ENCODE measurements at places on chromosomes 11 and 22. TPM values are rescaled to one million over a fixed set of nuclear protein-coding genes. Genes with fewer than 3 reads are reported as not detected.
A peak's percentile ranks its signal among the peaks of the same experiment; 100 is the strongest.

The SLC22A25 gene
- under 0.01 TPM for total RNA-seq

The TMEM126A gene
- total RNA-seq: 22.6 TPM

The MOGAT2 gene
- not detected for total RNA-seq

The GGTLC3 gene
- not detected for total RNA-seq

The CARNS1 gene
- 0.16 TPM for total RNA-seq

The FJX1 gene
- 78.8 TPM for total RNA-seq

The CD3D gene
- total RNA-seq: not detected

DNA sequence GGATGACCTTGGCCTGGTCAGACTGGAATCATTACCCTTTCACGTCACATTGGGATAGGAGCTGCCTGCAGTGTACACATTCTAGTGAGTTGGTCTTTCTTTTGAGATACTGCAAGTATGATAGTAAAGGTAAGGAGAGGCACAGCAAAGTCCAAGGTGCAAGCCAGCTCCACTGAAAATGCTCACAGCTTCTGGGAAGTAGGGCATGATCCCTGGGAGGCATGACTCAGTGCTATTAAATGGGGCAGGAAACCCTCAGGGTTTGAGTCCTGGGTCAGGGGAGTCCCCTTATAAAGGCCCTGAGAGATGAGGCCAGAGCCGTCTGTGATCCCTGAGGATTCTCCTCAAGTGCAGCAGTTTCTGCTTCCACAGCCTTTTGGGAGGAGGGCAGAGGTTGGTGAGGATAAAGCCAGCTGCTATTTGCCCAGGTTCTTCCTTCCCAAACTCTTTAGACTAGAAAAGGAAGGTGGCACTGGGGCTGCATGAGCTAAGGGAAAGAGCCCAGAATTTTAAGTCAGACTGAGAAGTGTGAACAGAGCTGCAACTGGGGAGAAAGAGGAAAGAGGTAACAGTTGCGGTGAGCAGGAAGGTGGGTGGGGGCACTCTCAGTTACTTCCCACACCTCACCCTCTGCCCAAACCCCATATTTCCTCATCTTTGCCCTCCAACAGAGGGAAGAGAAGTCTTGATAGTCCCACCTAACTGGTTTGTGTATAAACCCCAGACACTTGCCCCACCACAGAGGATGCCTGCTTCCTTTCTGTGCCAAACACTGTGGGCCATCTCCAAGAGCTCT, 14.4 kb upstream of the OR52K1 start:
- no peak for DNase-seq

- DNase-seq: no peak
Measured at GRCh38 chr11:111555255-111555654, 14.7 kb downstream of the LAYN start.

DNA sequence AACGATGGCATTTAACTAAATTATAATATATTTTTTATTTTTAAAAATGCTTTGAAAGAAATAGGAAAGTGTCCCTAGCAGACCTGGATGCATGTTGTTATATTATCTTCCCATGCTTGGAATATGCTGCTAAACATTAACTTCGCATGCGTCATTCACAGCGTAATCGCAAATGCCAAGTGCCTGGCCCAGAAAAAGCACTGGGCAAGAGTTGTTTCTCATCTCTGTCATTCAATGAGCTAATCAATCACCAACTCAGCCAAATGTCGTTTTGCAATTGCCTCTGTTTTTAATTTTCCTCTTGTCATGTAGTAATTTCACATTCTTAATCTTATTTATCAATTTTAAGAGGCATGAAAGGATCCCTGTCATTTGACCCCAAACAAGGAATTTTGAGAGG, 1421.9 kb downstream of the BRD1 start:
- DNase-seq: no peak

DNA sequence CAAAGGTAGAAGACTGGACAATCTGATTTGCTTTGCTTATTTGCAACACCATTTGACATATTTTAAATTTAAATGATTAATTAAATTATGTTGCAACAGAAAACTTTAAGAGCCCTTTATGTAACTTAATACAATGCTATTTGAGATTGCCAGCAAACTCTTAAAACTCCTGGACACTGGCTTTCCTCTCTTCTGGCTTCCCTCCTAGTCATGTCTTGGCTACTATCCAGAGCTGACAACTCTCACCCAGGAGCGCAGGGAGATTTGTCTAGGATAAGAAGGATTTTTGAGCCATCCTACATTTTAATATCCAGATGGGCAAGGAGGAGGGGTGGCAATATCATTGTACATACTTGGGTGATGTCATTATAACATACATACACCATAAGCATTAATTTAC, 134.3 kb downstream of the ELP4 start:
- DNase-seq: no peak

DNA sequence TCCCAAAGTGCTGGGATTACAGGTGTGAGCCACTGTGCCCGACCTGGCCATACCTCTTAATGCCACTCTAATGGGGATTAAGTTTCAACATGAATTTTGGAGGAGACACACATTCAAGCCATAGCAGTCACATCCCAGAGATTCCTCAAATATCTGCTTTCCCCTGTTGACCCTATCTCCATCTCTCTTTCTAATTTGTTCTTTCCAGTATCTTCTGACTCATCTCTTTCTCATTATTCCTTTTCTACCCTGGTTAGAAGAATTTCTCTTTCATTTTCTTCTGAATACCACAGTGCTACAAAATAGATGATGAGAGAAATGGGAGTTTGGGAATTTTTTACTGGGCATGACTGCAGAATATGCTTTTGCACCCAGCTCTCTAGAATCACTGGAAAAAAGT, 5.1 kb downstream of the OR10V1 start:
- no peak for DNase-seq

DNA sequence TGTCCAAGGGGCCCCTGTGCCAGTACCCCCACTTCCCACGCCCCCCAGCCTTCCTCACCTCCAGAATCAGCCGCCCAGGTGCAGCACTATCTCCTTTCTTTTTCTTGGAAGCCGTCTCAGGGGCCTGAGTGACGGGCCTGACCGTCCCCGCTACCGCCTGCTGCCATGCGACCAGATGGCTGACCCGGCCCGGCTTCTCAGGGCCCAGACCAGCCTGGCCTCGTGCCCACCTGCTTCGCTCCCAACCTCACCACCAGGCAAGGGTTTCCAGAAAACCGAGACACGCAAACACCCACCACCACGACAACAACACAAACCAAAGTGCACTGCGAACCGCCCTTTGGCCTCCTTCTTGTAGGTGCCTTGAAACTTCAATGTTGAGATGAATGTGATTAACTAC, 39.1 kb downstream of the MACROD1 start:
- DNase-seq: no peak

- no peak for DNase-seq
Measured at GRCh38 chr11:11731311-11732083, 109.7 kb upstream of the GALNT18 start.

- DNase-seq: no peak
Measured at GRCh38 chr11:111549196-111549868, 8.8 kb downstream of the LAYN start.

DNA sequence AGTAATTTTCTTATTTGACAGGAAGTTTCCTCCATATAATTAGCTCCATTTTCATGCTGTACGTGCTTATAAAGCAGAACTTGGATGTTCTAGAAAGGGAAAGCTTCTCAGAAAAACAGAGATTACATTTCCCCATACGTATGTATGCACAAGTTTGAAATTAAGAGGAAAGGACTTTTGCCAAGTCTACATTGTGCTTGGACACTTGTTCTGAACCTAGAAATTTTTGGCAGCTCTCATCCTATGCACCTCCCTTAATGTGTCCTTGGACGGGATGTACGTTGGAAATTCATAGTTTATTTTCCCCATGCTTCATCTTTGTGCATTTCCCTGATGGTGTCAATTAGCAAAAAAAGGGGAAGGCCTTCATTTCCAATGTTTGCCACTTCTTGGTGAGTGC, 322.7 kb downstream of the BLID start:
- no peak for DNase-seq

DNA sequence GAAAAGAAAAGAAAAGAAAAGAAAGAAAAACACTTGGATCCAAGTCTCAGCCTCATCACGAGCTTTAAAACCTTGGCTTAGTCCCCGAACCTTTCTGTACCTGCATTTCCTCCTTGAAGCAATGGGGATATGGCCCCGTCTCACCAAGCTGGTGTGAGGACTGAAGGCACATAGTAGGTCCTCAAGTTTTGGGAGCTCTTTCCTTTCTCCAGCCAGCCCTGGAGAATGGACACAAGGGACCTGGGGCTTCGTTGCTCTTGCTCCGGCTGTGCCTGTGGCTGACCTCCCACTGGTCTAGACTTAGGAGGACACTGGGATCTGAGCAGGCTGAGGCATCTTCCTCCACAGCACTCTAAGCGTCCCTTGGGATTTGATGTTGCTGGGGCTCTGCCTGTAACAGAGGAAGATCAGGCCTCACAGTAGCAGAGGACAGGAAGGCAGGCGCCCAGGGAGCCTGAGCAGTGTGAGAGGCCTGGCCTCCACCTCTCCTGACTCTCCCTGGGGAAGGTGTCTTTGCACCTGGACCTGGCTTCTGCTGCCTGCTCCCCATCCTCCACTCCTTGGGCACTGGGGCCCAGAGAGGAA, 32.8 kb downstream of the KCNC1 start:
- DNase-seq: no peak

GRCh38 chr11:92489826-92490399, 265.3 kb downstream of the FAT3 start:
- no peak for DNase-seq

DNA sequence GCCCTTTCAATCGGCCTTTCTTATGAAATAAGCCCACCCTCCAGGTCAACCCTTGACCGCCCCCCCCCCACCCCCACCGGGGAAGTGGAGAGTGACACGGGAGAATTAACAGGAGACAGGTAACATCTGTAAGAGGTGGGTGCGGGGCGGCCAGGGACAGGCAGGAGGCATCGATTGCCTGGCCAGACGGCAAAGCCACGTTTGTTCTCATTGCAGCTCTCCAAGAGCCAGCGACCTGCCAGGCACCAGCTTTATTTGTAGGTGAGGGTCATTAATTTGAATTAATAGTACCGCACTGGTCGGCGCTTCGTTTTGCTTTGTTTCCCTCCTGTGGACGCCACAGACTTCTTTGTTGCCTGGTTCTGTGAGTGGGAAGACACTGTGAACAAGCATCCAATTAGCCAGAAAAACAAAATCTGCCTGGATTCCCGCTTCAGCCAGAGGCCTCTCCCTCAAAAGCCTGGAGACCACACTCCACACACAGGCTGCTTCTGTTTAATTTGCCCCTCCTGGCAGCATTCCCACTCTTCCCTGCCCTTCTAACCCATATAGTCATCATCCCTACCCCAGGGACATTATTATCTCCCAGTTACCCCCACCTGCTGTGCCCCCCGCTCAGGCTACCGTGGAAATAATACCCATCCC, 104.5 kb upstream of the OPCML start:
- no peak for DNase-seq

DNA sequence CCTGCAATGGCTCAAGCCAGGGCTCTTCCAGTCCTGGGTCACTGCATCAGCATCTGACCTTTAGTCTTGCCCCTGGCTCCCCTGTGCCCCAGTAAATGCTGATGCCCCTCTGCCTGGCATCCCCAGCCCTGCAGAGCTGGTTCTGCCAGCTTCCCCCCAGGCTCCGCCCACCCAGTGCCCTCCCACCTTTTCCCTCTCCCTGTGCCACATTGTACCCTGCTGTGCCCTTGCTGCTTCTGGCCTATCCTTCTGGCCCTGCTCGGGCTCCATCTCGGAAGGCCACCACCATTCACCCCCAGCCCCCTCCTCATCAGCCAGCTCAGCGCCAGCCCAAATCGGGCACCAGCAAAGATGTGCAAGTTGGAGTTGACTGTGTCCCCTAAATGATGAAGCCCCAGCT, 7.4 kb downstream of the CAPN5 start:
- no peak for DNase-seq

DNA sequence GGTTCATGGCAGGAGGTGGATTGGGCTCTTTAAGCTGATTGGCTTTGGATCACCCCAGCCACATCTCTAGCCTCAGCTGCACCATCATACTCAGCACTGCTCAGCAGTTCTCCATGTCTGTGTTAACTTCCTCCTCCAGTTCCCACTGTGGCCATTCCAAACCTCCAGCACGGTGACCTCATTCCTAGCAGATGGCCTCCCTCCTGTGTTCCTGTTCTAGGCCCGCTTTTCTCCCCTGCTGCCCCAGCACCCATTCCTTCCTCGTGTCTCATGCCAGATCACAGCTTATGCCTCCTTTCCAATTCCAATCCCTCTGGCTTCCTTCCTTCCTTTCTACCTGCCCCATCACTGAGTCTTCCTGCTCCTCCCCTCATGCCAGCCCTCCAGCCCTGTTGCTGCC, 96.1 kb downstream of the MICAL2 start:
- no peak for DNase-seq

DNA sequence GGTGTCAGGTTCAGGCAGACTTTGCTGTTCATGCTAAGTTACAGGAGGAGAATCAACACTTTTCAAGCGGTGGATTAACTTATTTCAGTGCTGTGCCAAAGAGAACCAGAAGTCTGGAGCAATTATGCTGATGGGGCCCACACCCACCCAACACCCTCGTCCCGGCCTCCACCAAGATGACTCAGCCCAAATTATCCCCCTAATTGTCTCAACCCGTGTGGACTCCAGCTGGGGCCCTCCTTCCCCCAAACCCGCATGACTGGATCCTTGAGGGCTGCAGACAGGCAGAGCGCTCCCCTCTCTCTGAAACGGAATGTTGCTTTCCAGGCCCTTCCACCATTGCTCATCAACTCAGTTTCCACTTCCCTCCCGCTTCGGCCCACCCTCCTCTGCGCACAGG, 34.6 kb upstream of the MN1 start:
- no peak for DNase-seq

DNA sequence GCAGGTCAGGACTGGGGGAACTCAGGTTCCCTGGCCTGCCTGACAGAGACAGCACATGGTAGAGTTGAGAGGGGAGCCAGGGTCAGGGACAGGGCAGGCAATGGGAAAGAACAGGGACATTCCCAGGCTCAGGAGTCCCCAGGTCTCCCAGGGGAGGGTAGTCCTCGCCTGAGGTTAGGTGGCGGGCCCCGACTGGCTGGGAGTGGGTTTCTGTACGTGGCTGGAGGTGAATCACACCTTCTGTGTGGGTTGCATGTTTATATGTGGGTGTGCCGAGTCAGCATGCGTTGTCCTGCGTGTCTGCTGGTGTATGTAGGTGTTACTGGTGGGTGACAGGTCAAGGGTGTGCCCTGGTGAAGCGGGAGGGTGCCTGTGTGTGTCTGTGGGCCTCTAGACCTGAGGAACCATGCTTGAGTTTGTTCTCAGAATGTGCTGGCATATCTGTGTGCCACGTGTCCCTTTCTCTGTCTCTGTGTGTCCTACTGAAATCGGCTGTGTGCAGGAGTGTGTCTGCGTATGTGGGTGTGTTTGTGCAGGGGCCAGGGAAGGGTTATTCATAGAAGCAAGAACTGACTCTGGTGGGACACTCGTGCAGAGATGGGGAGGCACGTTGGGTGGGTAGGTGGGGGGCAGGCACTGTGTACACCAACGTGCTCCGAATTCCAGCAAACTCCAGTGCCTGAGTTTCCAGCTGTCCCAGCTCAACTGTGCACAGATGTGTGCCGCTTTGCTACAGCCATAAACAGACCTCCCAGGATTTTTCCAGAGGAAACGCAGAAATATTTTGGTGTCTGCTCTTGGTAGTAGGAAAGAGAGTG, 23.8 kb upstream of the OAF start:
- DNase-seq: peak; percentile 27

- no peak for DNase-seq
Measured at GRCh38 chr11:74751303-74751702, 2.7 kb downstream of the RNF169 start.
